ENCODE measurements at places on chromosomes 4 and X. TPM values are rescaled to one million over a fixed set of nuclear protein-coding genes. Genes with fewer than 3 reads are reported as not detected.

Gene NR3C2
- 24.3 TPM for total RNA-seq

Gene CENPVL2
- not detected for total RNA-seq

Gene LRP2BP
- 2.6 TPM for total RNA-seq

Gene RAB41
- not detected for total RNA-seq

Gene CT47C1
- total RNA-seq, result not detected

Gene UBE2D3
- total RNA-seq, result 258 TPM

Gene C1QTNF7
- total RNA-seq, result 1.6 TPM

Gene ELF4
- total RNA-seq, result 3.1 TPM

Gene AADAT
- 2.1 TPM for total RNA-seq

Gene UGT2B11
- not detected for total RNA-seq

Gene ARHGEF38
- total RNA-seq, result not detected
